ENCODE measurements at places on chromosomes 16 and 17.

- peak; percentile 85 for DNase-seq
Observed at GRCh38 chr17:8151120-8151640, 1.0 kb downstream of the PER1 start.

DNA sequence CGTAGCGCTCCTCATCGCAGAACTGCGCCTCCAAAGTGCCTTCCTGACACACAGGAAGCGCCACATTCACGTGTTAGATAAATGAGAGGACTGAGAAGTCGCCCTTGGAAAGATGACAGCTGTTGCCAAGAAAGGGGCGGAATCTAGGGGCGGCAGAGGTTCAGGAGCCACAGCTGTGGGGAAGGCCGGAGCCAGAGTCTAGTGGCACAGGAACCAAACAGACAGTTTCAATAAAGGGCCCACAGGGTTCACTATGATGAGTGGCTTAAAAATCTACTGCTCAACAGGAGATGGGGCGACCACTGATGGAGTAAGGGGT, 4.7 kb downstream of the FLCN start:
- no peak for DNase-seq

GRCh38 chr17:78237401-78238012, 6.1 kb downstream of the TMEM235 start:
- DNase-seq, result no peak

DNA sequence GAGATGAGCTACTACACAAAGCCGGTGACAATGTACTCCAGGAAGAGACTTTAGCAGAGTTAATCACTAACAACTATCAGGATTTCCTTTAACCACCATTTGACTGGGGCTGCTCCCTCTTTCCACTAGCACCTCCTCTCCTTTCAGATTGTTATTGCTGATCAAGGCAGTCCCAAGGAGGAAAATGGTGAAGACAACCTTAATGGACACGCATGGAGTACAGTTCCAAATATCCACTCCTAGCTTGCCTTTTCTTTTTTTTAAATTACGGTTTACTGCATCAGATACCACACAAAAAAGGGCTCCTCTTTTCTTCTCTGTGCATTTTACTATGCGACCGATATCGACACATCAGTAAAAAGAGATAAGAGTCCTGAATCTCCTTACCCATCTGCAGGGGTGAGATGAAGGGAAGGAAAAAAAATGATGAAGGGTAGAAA, 30.9 kb downstream of the FAM222B start:
- no peak for DNase-seq

GRCh38 chr17:6254036-6254435, 180.9 kb downstream of the AIPL1 start:
- DNase-seq, result no peak

DNA sequence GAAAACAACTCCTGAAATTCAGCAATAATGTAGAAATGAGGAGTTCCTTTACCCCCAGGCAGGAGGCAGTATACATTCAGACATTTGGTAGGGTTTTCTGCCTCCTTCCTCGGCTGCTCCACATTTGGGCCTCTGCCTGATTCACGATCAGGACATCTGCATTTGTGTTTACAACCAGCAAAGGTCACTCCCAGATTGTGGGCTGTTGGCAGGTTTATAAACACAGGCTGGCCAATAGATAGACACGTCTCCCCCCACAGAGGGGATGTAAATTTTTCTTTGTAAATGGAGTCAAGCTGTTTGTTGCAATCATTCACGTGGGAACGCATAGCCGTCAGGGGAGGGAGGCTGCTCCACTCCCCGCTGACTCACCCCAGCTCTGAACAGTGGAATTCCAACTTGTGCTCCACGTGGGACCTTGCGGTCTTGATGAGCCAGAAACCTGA, 252.1 kb upstream of the N4BP1 start:
- DNase-seq, result peak; percentile 23

DNA sequence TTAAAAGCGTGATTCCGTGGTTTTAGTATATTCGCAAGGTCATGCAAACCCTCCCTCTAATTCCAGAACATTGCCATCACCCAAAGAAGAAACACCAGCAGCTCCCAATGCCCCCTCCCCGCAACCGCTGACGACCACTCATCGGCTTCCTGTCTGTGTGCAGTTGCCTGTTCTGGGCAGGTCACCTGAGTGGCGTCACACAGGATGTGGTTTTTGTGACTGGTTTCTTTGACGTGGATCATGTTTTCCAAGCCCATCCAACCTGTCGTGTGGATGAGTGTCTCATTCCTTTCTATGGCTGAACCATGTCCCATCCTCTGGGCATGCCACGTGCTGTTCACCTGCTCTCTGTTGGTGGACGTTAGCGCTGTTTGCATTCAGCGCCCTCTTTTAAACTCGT, 8.2 kb upstream of the ATP2C2 start:
- DNase-seq, result no peak

GRCh38 chr17:57481910-57482391, 225.6 kb downstream of the MSI2 start:
- DNase-seq, result no peak

GRCh38 chr17:81529437-81529803, 1.2 kb downstream of the FSCN2 start:
- DNase-seq, result no peak

- peak; percentile 63 for DNase-seq
Observed at GRCh38 chr16:24036614-24037013, 200.8 kb downstream of the PRKCB start.

- peak; percentile 48 for DNase-seq
Observed at GRCh38 chr16:89489898-89490438, 393 bp downstream of the ANKRD11 start.

GRCh38 chr17:77150196-77150595, 9.4 kb downstream of the SEC14L1 start:
- no peak for DNase-seq

GRCh38 chr17:82985973-82986372, 93.4 kb upstream of the METRNL start:
- peak; percentile 60 for DNase-seq

DNA sequence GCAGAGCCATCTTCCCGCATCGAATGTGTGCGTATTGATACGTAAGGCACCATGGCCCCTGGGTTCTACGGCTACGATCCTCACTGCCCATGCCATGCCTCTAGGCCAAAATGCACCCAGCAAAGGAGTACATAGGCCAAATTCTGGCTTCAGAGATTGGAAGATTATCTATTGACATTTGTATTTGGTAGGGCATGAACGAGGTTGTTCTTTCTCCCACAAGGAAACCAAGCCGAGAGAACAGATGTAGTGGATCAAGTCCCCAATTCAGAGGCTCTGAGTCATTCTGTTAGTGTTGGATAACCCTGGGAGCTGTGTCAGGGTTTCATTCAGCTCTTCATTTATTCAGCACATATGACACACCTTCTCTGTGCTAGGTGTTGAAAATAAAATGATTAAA, 36.5 kb downstream of the HOXB1 start:
- no peak for DNase-seq

GRCh38 chr17:51362811-51363585, 102.7 kb downstream of the UTP18 start:
- no peak for DNase-seq
